NB4 (cell line): ENCODE measurements at places on chromosomes 5 and 9.
A peak's percentile ranks its signal among the peaks of the same experiment; 100 is the strongest.

GRCh38 chr5:1445689-1446601, 705 bp upstream of the SLC6A3 start:
- DNase-seq: no peak

GRCh38 chr5:54404568-54404967, 50.9 kb upstream of the HSPB3 start:
- DNase-seq: no peak

DNA sequence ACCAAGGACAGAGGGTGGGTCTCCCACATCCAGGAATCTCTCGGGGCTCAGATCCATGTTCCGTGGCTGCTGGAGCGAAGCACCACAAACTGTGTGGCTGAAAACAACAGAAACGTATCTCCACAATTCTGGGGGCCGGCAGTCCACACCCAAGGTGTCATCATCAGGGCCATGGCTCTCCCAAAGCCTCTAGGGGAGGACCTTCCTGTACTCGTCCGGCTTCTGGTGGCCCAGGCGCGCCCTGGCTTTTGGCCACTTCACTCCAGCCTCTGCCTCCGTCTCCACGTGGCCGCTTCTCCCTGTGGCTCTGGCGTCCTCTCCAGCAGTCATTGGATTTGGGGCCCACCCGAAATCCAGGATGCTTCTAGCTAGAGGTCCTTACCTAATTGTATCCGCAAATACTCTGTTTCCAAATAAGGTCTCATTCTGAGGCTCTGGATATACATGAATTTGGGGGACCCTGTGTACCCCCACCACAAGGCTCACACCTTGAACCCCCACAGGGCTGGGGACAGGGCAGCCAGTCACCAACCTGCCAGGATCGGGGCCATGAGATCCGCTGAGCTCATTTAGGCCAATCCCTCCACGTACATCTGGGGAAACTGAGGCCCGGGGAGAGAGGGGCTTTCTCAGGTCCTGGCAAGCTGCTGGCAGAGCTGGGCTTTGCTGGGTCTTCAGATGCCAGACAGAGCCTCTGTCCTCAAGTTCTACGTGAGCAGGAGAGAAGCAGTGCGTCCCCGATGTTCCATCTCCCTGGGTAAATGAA, 158.2 kb downstream of the OLFM1 start:
- no peak for DNase-seq

GRCh38 chr5:133421394-133421793, 190.9 kb downstream of the FSTL4 start:
- DNase-seq: peak; percentile 60

DNA sequence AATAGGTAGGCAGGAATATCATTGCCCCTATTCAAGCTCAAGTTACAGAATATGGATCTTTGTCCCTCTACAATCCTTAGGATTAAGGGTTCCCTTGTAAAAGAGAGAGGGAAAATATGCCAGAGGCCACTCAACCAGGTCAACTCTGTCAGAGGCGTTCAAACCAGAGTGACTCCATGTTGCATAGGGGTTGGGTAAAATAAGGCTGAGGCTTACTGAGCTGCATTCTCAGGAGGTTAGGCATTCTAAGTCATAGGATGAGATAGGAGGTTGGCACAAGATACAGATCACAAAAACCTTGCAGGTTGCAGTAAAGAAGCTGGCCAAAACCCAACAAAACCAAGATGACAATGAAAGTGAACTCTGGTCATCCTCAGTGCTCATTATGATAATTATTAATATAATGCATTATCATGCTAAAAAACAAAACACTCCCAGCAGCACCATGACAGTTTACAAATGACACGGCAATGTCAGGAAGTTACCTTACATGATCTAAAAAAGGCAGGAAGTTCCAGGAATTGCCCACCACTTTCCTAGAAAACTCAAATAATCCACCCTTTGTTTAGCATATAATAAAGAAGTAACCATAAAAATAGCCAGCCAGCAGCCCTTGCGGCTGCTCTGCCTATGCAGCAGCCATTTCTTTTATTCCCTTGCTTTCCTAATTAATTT, 64.8 kb downstream of the ERP44 start:
- DNase-seq: no peak

GRCh38 chr9:105973951-105974351, 279.6 kb downstream of the TMEM38B start:
- DNase-seq: no peak

- DNase-seq: no peak
Observed at GRCh38 chr5:86880344-86880743, 262.6 kb downstream of the COX7C start.

DNA sequence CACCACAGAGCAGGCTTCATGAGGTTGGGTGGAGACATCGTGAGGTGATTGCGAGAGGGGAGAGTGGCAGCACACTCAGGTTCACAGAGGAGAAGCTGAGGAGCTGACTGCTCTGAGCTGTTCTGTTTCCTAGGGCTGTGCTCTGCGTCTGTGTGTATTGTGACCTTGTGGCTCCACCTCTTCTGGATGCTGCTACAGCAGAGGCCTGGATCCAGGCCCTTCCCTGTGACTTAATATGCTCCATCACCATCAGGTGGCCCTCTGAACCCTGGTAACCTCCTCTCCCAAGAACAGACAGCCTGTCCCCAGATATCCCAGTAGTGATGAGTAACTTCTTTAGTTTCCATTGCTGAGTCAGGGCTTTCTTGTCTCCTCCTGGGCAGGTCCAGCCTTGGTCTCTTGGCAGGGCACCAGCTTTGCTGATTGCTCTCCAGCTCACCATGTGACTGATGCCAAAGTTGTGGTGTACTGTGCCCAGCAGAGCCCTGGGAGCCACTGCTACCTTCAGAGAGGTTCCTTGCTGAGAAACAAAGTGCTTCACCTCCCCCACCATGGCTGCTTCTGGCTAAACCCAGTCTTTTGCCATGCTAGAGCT, 212.8 kb upstream of the CHD1 start:
- no peak for DNase-seq

DNA sequence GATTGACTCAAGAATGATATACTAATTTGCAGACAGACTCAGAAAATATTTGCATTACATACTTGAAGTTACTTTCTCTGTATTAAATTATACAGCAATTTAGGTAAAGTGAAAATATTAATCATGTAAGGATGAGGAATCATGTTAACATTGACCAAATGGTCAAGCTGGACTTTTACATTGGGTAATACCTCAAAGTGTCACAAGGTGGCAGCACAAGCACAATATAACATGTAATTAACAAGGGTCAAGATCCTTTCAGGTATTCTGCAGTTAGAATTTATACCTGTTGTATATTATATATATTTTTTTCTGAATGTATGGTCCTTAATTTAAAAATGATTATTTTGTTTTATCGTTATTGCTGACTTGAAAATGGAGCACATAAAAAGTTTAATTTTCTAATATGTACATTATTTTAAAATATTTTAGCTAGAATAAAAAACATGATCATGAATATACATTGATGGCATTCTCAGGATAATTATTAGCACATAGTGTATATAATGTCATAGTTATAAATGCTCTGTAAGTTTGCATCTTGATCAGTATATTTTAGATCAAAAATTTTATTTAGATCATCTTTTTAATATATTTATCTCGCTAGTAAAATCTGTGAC, 8.6 kb downstream of the HAPLN1 start:
- DNase-seq: peak; percentile 45

DNA sequence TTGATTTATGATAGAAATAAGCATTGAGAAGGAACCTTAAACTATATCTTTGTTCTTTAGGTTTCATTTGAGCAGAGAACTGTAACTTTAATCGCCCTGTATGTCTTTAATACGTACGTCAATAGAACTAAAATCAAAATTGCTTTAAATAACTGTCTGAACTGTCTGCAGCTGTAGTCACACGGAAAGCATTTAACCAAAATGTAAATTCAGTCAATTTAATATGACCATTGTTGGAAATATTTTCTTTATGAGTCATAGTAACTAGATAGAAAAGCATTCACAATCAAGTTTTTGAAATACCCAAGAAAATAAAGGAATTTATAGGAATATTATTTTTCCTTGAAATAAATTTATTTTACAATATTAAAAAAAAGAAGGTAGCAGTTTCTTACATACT, 157.1 kb upstream of the CDH6 start:
- DNase-seq: no peak

GRCh38 chr9:134338394-134339182, 12.3 kb downstream of the RXRA start:
- no peak for DNase-seq

DNA sequence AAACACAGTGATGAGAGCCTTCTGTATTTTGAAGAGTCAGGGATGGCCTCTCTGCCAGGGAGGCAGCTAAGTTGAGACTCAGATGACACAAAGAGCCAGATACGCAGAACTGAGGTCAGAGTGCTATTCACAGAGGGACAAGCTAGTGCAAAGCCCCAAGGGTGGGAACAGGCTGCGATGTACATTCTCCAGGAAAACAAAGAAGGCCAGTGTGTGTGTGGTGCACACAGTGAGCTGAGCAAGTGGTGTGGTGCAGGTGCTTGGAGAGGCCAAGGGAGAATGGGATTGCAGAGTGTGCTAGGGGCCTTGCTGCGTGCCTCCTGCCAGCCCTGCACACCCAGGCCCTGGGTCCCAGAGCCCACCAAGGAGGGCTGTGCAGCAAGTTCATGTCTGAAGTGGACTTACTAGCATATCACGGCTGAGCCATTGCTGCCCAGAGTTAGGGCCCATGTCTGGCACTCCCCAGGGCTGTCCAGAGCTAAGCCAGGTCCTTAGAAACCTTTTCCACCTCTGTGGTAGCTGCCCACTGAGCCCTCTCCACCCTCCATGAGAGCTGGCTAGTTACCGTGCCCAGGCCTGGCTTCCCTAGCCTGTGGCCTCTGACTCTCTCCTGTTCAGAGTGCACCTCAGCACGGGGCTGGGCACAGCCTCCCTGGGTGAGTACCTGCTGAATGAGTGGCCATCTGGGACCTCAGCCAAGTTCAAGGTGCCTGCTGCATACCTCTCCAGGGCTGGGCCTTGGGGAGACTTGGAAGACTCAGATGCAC, 9.3 kb downstream of the SLC25A48 start:
- DNase-seq: no peak

DNA sequence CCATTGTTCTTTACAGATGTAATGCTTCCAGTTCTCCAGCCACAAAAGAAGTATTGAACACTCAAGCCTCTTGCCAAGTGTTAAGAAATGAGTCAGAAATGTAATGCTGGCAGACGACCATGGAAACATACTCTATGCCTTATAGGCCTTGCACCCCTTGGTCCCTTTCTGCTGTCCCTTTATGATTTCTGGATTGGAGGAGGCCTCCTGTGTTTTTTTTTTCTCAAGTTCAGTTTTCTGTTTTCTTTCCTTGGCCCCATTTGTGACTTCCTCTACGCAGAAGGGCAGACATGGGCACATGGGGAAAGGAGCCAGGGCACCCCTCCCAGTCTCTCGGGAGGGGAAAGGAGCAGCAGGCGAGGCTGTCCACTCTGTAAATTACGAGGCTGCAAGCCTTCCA, 53.4 kb downstream of the SNX18 start:
- DNase-seq: no peak

- DNase-seq: no peak
Observed at GRCh38 chr5:90344689-90345088, 64.9 kb downstream of the CETN3 start.

DNA sequence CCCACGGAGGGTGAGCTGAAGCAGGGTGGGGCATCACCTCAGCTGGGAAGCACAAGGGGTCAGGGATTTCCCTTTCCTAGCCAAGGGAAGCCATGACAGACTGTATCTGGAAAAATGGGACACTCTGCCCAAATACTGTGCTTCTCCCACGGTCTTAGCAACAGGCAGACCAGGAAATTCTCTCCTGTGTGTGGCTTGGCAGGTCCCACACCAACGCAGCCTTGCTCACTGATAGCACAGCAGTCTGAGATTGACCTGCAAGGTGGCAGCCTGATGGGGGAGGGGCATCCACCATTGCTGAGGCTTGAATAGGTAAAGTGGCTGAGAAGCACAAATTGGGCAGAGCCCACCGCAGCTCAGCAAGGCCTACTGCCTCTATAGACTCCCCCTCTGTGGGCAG, 23.2 kb downstream of the RAB3C start:
- DNase-seq: no peak

- no peak for DNase-seq
Observed at GRCh38 chr9:131905144-131905543, 165.3 kb upstream of the RAPGEF1 start.

- DNase-seq: no peak
Observed at GRCh38 chr5:179054036-179054785, 6.0 kb upstream of the ZNF354C start.

- no peak for DNase-seq
Observed at GRCh38 chr9:35482071-35482470, 7.8 kb upstream of the RUSC2 start.

GRCh38 chr5:155101697-155102096, 88.1 kb downstream of the KIF4B start:
- no peak for DNase-seq

DNA sequence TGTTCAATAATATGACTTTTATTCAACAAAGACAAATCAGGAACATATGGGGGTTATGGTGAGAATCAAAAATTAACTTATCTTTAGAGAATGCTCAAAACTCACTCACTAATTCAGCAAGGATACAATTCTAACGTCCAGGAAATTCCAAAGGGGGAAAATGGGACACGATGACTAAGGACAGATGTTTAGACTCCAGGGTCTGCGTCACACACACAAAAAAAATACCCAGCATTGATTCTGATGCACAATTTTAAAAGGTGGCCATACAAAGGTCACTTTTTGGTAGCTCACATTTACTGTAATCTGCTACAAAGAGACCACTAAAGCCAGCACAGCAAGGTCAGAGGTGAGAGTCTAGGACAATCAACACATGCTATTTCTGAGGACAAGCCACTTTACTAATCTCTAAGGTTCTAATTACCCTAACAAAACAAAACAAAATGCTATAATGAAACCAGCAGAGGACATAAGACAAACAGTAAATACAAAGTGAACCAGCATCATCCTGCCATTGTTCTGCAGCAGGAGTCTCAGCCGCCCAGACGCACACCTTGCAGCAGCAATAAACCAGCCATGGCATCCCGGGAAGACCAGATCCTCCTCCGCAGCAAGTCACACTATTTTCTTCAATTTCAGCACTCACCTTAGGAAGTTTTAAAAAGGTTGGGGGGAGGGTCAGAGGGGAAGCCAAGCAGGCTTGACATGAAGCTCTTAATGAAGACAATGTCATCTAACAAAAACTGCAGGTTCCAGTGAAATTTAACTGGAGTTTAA, 57.8 kb downstream of the TTC39B start:
- DNase-seq: no peak

GRCh38 chr5:179261301-179262125, 83.7 kb downstream of the ADAMTS2 start:
- DNase-seq: peak; percentile 56

DNA sequence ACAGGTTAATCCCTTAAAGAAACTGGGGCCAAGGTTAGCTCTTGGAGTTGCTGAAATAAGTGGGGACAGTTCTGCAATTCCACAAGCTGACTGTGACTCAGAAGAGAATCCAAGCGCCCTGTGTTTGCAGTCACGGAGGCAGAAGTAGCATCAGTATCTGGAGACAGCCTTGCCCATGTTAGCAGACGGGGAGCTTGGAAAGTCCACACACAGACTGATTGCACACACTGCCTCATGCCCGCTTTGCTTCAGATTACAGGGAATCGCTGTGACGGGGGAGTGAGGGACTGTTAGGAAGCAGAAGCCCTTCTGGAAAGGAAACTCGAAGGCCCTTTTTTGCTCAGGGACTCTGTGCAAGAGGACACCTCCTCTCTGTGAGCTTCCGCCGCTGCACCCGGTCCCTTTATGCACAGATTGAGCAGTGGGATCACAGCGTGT, 30.9 kb upstream of the PPP1R26 start:
- DNase-seq: no peak
